ENCODE measurements at places on chromosomes 4 and X. TPM values are rescaled to one million over a fixed set of nuclear protein-coding genes. Genes with fewer than 3 reads are reported as not detected.
A peak's percentile ranks its signal among the peaks of the same experiment; 100 is the strongest.

TMPRSS11E gene
- total RNA-seq = not detected

- no peak overlapping the region for H3K27ac ChIP-seq
- no peak overlapping the region for H3K4me3 ChIP-seq
- peaks cover 4% of the 10 kb centered on the region for H3K27me3 ChIP-seq
- no peak for DNase-seq
- H3K36me3 ChIP-seq = no peaks in the 10 kb centered on the region
These were observed 180.7 kb downstream of the CEP135 start for GRCh38 chr4:56129431-56129861.

CFI gene
- total RNA-seq = not detected

EREG gene
- total RNA-seq = 1.0 TPM

- no peaks in the 10 kb centered on the region for H3K36me3 ChIP-seq
- H3K4me1 ChIP-seq = no peaks in the 10 kb centered on the region
- no peak for DNase-seq
- no peaks in the 10 kb centered on the region for H3K27me3 ChIP-seq
- no peak overlapping the region for H3K4me3 ChIP-seq
- no peak overlapping the region for H3K27ac ChIP-seq
These were observed 39.3 kb downstream of the SYNPO2 start for GRCh38 chr4:118927974-118928373.

- no peak for DNase-seq
- no peaks in the 10 kb centered on the region for H3K36me3 ChIP-seq
- H3K4me3 ChIP-seq = no peak overlapping the region
- no peak overlapping the region for H3K27ac ChIP-seq
These were observed 203.9 kb downstream of the EVC2 start for GRCh38 chr4:5504486-5504885.

UXT gene
- 140 TPM for total RNA-seq

GRCh38 chrX:13748486-13748885 lies 13.9 kb downstream of the OFD1 start:
- H3K27ac ChIP-seq = no peak overlapping the region
- no peak overlapping the region for H3K4me3 ChIP-seq
- DNase-seq = no peak
- peaks cover 60% of the 10 kb centered on the region for H3K36me3 ChIP-seq

GNRHR gene
- total RNA-seq = not detected

ATP5ME gene
- total RNA-seq = 123 TPM

GRCh38 chr4:156672492-156673305 lies 298.9 kb downstream of the PDGFC start:
- DNase-seq = no peak
- H3K36me3 ChIP-seq = no peaks in the 10 kb centered on the region
- no peak overlapping the region for H3K27ac ChIP-seq
- no peaks in the 10 kb centered on the region for H3K4me1 ChIP-seq
- no peak overlapping the region for H3K4me3 ChIP-seq
- no peaks in the 10 kb centered on the region for H3K27me3 ChIP-seq

RIPPLY1 gene
- total RNA-seq = not detected

DNA sequence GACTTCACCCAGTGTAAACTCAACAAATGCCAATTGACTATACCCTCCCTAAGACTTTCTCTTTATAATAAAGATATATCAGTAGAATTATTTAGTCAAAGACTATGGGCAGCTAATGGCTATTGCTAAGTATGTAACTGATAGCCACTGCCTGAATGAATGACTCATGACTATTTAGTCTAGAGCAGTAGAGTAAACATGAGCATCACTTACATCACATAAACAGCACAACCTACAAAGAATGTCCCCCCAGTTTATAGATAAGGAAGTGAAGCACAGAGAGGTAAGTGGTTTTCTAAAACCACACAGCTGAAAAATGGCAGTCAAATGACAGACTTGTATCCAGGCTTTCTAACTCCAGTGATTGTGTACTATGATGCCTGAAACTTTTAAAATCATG lies 507.0 kb downstream of the PPARGC1A start:
- no peak overlapping the region for H3K27ac ChIP-seq
- H3K36me3 ChIP-seq = no peaks in the 10 kb centered on the region
- H3K27me3 ChIP-seq = no peaks in the 10 kb centered on the region
- H3K4me1 ChIP-seq = no peaks in the 10 kb centered on the region
- no peak for DNase-seq

GAGE12J gene
- total RNA-seq = not detected

DNA sequence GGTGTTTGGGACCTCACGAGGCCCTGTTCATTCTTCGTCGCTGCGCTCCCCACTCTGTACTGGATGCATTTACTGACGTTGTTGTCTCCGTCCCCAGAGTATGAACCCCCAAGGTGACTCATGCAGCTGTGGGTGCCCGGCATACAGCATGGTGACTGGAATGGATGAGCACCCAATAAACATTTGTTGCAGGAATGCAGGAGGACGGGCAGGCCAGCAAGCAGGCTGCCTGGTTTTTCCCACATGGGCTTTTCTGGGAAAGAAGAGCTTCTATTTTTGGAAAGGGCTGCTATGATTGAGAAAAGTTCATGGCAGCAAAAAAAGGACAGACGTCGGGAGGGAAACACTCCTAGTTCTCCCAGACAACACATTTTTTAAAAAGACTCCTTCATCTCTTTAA lies 893 bp upstream of the SOD3 start:
- no peaks in the 10 kb centered on the region for H3K4me1 ChIP-seq
- no peak overlapping the region for H3K27ac ChIP-seq
- H3K36me3 ChIP-seq = no peaks in the 10 kb centered on the region

- no peaks in the 10 kb centered on the region for H3K36me3 ChIP-seq
- H3K27me3 ChIP-seq = no peaks in the 10 kb centered on the region
- no peak for DNase-seq
These were observed 55.7 kb upstream of the PPARGC1A start for GRCh38 chr4:23945451-23946017.

- no peak for DNase-seq
- H3K27ac ChIP-seq = no peak overlapping the region
- H3K4me1 ChIP-seq = no peaks in the 10 kb centered on the region
- H3K4me3 ChIP-seq = no peak overlapping the region
- H3K27me3 ChIP-seq = peaks cover 5% of the 10 kb centered on the region
- no peaks in the 10 kb centered on the region for H3K36me3 ChIP-seq
These were observed 198.8 kb downstream of the CBR4 start for GRCh38 chr4:168811207-168811606.

FGF2 gene
- not detected for total RNA-seq

- no peaks in the 10 kb centered on the region for H3K36me3 ChIP-seq
- DNase-seq = peak; percentile 10
- H3K27me3 ChIP-seq = no peaks in the 10 kb centered on the region
- no peak overlapping the region for H3K27ac ChIP-seq
- H3K4me3 ChIP-seq = no peak overlapping the region
These were observed 44.0 kb downstream of the SLC25A5 start for GRCh38 chrX:119512146-119512800.

GPRASP2 gene
- total RNA-seq = 1.2 TPM

MMRN1 gene
- 2.0 TPM for total RNA-seq

MAGEB17 gene
- total RNA-seq = not detected

- no peak overlapping the region for H3K27ac ChIP-seq
- no peaks in the 10 kb centered on the region for H3K27me3 ChIP-seq
- H3K36me3 ChIP-seq = peaks cover 4% of the 10 kb centered on the region
- DNase-seq = no peak
- H3K4me3 ChIP-seq = no peak overlapping the region
These were observed 50.6 kb downstream of the SCFD2 start for GRCh38 chr4:53315300-53315699.

DNA sequence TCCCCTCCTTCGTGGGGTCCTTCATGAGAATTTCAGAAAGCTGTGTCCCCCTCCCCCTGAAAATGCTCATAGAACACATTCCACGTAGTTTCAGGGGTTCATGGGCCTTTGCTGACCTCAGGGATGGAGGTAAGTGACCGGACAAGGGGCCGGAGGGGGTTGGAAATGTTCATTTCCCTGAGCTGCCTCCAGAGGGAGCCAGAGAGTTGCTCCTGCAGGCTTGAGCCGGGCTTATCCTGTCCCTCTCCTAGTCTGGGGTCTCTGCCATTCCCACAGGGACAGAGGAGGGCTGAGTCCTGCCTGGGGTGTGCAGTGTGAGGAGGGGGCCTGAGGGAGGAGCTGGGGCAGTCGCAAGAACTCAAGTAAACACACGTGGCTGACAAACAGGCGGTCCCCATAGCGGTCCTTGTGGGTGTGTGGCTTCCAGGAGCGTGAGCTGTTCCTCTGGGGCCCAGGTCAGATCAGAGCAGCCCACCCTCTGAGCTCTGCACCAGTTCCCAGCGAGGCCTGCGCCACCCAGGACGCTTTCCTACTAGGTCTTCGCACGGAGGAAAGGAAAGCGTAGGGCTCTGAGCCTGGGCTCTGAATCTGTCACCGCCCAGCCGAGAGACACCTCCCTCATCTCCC lies 62.5 kb downstream of the WFS1 start:
- no peak for DNase-seq
- no peak overlapping the region for H3K27ac ChIP-seq
- no peak overlapping the region for H3K4me3 ChIP-seq
- no peaks in the 10 kb centered on the region for H3K27me3 ChIP-seq

DNA sequence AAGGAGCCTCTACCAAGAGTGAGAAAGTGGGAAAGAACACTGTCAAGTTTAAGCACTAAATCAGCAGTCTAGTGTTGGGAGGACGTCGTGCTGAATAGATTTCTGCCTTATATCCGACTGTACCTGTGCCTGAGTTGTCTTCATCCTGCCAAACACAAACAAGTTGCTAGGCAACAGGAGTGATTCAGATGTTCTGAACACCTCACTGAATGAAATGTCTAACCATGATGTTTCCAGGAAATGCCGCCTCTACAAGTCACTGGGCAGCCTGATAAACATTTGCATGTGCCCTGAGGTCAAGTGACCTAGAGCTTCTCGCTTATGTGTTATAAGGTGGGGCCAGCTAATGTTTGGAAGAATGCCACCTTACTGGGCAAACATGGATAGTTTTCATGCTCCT lies 37.9 kb downstream of the SGMS2 start:
- H3K4me3 ChIP-seq = no peak overlapping the region
- peaks cover 3% of the 10 kb centered on the region for H3K27me3 ChIP-seq
- no peak for DNase-seq
- no peak overlapping the region for H3K27ac ChIP-seq
- H3K4me1 ChIP-seq = no peaks in the 10 kb centered on the region

UGT2B7 gene
- total RNA-seq = not detected

DNA sequence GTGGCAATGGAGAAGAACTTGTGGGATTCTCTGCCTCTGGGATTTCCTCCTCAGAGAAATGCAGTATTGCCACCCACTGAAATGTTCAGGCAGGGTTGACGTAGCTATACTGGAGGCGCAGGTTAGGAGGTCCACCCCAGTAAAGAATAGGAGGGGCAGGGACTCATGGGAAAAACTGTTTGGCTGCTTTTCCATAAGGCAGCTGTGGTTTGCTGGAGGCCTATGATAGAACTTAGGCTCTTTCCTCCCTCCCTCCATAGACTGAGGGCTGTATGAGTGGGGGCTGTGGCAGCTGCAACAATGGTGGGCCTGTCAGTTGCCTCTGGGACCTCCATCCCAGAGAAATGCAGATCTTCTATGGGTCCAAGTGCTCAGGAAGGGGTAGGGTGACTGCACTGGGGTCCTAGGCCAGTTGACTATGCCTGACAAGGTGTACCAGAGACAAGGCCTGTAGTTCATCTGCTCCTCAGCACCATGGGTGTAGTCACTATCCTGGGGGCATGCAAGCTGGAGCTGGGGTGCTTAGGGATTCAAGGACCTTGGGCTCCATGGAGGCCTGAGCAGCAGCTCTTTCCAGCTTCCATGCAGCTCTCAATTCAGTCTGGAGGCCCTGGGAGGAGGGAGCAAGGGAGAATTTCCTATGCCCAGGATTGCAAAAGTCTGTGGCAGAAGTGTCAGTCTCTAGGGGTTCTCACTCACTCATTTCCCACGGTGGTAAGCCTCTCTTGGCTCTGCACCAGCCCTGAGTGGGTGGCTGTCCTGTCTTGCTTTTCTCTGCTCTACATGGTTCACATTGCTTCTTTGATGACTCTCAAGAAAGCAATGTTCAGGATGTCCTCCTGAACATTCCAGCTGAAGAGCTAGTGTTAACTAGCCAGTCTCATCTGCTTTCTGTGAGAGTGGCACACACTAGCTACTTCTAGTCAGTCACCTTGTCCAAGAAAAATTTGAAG lies 353.0 kb downstream of the IDS start:
- no peak overlapping the region for H3K4me3 ChIP-seq
- no peak overlapping the region for H3K27ac ChIP-seq
- DNase-seq = no peak
- no peaks in the 10 kb centered on the region for H3K36me3 ChIP-seq

SASH3 gene
- 117 TPM for total RNA-seq

DNA sequence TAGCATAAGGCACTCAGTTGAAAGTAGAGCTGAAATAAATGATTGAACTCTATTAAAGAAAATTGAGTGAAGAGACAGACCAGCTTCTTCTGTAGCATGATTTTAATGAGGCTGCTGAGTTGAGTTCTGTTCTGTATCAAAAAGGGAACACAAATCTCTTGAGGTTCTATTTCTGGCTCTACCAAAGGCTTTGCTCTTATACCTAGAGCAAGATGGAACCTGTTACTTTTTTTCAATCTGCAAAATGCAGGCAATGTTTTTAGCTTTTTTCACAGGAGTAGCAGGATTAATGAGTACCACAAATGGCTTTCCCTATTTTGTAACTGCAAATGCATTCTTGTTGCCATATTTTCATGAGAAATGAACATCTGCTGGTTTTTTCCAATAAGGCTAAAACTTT lies 4.2 kb upstream of the ERVMER34-1 start:
- H3K36me3 ChIP-seq = no peaks in the 10 kb centered on the region
- H3K4me1 ChIP-seq = peaks cover 10% of the 10 kb centered on the region
- peaks cover 5% of the 10 kb centered on the region for H3K27me3 ChIP-seq
- no peak overlapping the region for H3K27ac ChIP-seq
- DNase-seq = no peak

DIPK2B gene
- not detected for total RNA-seq

ATOH1 gene
- not detected for total RNA-seq

GRCh38 chr4:112776535-112776934 lies 139.6 kb downstream of the LARP7 start:
- H3K4me1 ChIP-seq = no peaks in the 10 kb centered on the region
- peaks cover 3% of the 10 kb centered on the region for H3K27me3 ChIP-seq
- no peak overlapping the region for H3K4me3 ChIP-seq
- H3K27ac ChIP-seq = no peak overlapping the region

RELL1 gene
- total RNA-seq = 24.3 TPM

DNA sequence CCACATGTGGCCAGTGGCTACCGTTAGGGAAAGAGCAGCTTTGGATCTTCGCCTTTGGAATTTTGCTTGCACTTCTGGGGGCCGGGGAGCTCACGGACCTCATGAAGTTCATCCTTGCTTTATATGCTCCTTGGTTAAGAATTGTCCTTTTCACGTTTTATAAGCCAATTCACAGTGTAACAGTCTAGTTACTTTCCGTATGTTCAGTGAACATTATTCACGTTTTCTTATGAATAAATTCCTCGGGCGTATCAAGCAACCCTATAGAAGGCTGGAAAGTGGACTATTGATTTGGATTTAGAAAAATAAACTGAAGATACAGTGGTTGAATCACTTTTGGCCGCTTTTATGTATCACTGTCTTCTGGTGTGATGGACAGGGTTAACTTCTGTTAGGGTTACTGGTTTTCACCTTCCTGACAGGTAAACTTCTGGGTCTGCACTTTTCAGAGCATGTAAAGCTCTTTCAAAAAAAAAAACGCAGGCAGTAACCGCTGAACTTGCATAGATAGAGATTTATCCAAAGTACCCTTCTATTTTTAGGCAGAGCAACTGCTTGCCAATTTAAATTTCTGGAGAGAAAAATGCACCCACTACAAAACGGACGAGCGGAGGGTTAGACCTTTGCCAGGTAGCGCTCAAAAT lies 569 bp upstream of the PDLIM5 start:
- no peak for DNase-seq
- H3K27ac ChIP-seq = no peak overlapping the region
- peaks cover 22% of the 10 kb centered on the region for H3K4me1 ChIP-seq
- H3K4me3 ChIP-seq = peak overlapping the region; percentile 85

GRCh38 chr4:117491516-117491915 lies 406.1 kb upstream of the TRAM1L1 start:
- no peaks in the 10 kb centered on the region for H3K36me3 ChIP-seq
- no peak overlapping the region for H3K4me3 ChIP-seq
- H3K27ac ChIP-seq = no peak overlapping the region
- H3K4me1 ChIP-seq = no peaks in the 10 kb centered on the region

Data from CD4-positive, CD25-positive, alpha-beta regulatory T cell (primary cell).